ENCODE measurements at places on chromosomes 5 and 9.

GRCh38 chr9:129761901-129762369, 9.1 kb upstream of the PTGES start:
- no peak for DNase-seq

DNA sequence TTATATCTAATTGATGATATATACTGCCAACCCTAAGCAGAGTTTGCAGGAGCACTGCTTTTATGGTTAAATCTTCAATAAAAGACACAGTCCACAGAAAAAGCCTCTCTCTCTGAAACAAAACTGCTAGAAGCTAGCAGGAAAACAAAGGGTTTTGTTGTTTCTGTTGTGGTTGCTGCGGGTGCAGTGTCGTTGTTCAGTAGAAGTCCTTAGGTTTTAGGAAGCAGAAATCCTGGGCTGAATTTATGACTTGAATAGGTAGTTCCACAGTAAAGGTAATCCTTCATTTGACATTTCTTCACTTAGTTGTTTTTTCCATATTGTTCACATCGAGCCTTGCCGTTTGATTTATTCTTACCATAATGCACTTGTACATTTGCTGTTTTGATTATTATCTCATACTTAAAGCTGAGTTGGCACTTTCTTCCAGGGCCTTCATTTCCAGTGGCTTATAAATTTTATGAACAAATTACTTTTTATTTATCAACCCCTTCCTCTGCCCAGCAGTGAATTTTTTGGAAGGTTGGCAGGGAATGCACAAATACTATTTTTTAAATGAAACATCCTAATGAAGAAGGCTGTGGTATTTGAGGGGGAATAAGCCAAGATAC, 209.6 kb upstream of the SLC30A5 start:
- DNase-seq = no peak

- DNase-seq = no peak
Observed at GRCh38 chr9:137506702-137507171, 43.5 kb downstream of the PNPLA7 start.

DNA sequence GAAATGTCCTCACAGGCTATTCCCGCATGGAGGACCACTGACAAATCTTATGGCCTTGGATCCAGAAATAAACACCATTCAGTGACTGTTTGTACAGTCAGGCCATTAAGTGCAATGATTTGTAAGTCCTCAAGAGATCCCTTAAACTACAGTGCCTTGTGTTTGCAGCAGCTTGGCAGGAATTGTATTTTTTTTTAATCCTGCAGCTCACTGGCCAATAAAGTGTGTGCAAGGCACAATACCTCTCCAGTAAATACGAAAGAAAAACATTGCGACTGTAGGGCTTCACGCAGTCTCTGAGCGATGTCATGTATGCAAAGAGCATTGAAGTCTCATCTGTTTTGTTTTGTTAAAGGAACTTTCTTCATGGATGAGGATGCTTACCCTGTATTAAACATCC, 74.2 kb upstream of the TUSC1 start:
- no peak for DNase-seq

GRCh38 chr5:151903243-151903653, 21.4 kb downstream of the GLRA1 start:
- DNase-seq = no peak

GRCh38 chr9:127015921-127016512, 101.4 kb downstream of the RALGPS1 start:
- DNase-seq = no peak

DNA sequence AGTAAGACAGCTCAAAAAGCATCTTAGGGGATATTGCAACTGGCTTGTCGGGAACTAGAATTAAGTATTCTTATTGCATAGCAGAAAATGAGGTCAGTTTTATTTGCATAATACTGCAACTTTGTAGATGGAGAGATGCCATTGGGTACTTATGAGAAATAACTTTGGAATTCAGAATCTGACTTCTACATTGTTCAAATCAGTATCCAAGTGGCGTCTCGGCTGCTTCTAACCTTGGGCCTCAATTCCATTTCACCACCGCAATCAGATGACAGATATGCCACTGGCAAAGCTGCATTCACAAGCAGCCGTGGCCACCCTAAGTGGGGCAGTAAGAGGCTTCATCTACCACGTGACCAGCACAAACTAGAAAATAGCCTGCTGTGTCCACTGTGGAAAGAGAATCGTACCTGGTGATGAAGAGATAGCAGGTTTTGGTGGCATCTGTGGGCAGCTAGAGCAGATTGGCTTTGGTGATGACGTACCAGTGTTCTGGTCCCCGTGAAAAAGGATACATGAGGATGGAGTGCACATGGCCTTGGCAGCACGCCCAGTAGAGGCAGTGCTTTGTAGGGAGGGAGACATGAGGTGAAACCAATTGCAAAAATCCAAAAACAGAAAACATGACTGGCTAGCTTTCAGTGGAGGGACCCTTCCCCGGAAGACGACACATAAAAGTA, 116.6 kb downstream of the KLHL3 start:
- no peak for DNase-seq

- DNase-seq = no peak
Observed at GRCh38 chr5:168318240-168318639, 26.8 kb downstream of the WWC1 start.

GRCh38 chr9:119544492-119544891, 175.3 kb upstream of the BRINP1 start:
- no peak for DNase-seq

GRCh38 chr5:121526908-121527307, 324.8 kb upstream of the FTMT start:
- DNase-seq = no peak

- DNase-seq = peak; percentile 17
Observed at GRCh38 chr5:178476972-178477754, 113.0 kb downstream of the COL23A1 start.

GRCh38 chr5:137037848-137038247, 461.3 kb downstream of the SPOCK1 start:
- no peak for DNase-seq

DNA sequence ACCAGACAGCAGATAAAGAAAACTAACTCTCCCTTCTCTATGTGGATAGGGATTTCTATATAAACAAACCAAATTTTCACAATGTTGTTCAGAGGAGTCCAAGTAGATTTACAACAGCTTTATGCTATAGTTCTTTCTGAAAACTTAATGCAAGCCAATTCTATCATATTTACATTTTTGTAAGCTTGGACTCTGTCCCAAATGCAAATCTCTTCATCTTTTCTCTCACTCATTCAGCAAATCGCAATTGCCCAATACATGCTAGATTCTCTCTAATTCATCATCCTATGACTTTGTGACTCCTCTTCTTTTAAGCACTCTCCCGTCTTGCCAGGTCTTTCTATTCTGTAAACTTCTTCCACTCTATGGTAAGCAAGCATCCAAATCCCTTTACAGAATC, 39.1 kb upstream of the UGT3A2 start:
- no peak for DNase-seq

DNA sequence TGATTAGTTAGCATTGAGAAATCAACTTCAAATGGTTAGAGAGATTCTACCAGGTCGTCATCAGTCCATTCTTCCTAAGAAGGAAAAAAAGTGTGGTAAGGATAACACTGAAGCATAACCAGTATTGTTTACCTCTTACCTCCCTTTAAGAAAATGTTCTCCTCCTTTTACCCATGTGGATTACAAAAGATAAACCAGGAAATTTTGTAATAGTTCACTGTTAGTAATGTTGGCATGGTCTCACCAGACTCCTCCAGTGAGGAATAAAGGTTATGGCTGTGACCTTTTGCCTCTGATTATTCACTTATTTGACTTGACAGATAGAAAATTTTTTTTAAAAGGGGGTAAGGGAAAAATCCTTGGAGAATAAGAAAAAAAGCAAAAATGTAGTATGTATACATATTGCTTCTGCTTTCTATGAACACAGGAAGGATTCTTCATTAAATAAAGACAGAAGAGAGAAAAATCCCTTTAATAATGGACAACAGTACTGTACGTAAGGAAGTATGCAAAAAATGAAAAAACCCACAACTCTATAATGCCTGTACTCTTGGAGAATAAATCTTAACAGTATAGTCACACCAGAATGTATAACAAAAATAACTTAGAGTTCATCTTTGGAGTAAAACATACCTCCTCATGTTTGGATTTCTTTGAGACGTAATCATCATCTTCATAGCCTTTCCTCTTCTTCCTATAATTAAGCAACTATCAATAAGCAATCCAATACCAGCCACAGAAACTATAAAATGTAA, 18.1 kb downstream of the CCNH start:
- no peak for DNase-seq

DNA sequence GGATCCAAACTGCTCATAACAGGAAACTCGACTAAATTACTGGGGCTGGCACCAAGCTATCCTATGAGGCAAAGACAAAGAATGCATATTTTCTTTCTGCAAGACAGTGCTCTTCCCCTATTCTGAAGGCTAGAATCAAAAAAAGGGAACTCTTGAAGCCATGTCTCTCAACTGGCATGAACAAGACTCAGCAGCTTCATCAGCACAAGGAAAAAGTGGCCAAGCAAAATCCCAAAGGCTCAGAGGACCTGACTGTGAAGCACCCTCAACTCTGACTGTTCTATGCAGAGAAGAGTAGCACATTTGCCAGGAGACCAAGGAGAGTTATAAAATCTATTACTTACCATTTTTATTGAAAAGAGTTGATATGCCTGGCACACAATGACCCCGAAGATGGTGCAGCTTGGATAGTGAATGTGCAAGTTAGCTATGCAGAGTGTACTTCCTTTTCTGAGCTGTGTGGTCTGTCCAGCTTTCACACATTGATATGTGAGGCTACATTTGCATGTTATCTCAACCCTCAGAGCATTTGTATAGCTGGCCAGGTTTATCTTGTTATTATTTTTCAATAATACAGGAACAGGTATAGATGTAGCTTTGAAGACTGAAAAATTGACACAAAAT, 51.0 kb upstream of the FYB1 start:
- DNase-seq = no peak

- DNase-seq = no peak
Observed at GRCh38 chr9:136160995-136161610, 42.4 kb upstream of the TMEM250 start.

DNA sequence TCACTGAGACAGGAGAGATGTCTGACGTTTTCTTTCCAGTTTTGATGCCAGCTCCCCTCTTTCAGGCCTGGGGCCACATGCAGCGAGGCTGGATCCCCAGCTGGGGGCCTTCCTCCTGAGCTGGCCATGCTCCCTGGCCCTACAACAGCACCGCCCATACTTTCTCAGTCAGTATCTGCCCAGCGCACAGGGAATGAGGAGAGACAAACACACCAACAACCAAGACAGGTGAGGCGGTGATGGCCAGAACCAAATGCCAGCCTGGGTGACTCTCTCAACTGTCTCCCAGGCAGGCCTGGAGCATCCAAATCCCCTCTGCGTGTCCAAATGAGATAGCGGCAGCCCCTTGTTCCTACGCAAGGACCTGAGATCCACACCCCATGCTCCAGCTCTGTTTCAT, 109.6 kb downstream of the ROR2 start:
- DNase-seq = no peak

DNA sequence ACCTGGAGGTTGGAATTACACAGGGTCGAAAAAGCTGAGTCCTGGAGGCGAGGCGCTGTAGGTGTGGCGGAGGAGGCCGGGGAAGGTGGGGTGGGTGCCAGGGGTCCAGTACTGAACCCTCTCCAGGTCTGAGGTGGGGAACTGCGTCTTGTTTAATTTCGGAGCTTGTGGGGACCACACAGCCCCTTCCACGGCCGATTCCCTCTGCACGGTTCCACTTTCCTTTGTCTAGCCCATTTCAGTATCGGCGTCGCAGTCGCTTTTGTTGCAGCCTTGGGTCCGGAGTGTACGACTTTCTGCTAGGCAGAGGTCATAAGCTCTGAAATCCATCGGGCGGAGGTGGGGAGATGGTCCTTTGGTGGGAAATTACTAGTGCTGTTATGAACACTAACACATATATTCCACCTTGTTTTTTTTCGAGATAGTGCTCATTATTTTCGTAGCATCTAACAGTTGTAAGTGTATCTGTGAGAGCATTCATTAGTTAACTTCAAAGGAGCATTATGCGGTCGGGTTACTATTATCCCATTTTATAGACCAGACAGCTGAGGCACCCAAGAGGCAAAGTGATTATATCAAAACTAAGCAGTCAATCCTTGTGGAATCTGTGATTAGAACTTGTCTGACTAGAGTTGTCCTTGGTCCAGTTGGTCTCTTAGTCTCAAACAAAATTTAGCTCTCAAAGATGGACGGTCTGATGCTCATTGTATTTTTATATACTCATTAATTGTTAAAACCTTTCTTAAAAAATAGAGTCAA, 737 bp downstream of the RNF180 start:
- no peak for DNase-seq

DNA sequence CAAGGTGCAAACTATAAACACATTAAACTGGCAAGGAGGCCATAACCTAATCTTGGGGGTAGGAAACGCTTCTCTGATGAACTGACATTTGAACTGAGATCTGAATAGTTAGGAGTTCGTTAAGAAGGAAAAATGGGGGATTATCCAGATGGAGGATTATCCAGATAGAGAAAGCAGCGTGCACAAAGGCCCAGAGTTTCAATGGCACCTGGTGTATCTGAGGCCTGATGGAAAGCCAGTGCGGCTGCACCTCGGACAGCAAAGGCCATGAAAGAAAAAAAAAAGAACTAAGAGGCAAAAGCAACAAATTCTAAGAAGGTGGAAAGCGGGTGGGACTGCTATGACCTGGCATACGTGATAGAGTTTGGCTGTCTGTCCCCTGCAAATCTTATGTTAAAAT, 13.0 kb upstream of the CTNNAL1 start:
- no peak for DNase-seq

- no peak for DNase-seq
Observed at GRCh38 chr9:34371886-34372466, 4.7 kb downstream of the MYORG start.

DNA sequence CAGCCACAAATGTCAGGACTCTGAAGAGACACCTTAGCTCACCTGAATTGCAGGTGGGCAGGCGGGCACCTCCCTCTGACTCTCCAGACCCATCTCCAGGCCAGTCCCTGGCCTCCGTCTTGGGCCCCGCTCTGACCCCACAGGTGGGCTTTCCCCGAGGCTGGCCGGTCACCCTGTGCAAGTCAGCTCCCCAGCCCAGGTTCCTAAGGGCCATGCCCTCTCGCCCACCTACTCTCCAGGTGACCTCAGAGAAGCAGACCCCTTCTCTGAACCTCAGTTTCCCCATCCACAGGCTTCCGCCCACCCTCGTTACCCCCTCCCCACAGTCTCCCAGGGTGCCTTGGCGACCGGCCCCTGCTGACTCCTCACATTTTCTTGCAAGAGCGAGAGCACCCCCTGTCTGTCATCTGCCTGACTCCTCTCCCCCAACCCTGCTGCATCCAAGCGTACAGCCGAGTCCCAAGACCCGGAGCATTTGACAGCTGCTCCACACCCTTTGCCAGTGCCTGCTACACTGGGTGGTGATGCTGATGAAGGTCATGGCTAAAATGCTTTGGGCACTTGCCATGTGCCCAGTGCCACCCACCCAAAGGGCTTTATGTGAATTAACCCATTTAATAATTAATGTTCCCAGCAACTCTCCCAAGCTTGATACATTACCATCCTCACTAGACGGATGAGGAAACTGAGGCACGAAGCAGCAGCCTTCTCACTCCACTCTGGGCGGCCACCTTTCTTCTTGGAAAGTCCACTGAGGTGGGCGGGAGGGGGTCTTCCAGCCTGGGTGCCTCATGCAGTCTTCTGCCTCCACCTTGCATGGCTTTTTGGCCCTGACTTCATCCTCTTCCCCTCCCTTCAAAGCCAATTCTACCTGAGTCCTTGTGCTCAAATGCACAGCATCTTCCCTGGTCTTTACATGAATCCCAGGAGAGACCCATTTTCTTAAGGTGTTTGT, 51.1 kb upstream of the ORM1 start:
- no peak for DNase-seq
